MG63 (cell line): ENCODE measurements at places on chromosomes 2 and 18. TPM values are rescaled to one million over a fixed set of nuclear protein-coding genes. Genes with fewer than 3 reads are reported as not detected.

The C2orf66 gene
- not detected in 2 replicates for total RNA-seq

DNA sequence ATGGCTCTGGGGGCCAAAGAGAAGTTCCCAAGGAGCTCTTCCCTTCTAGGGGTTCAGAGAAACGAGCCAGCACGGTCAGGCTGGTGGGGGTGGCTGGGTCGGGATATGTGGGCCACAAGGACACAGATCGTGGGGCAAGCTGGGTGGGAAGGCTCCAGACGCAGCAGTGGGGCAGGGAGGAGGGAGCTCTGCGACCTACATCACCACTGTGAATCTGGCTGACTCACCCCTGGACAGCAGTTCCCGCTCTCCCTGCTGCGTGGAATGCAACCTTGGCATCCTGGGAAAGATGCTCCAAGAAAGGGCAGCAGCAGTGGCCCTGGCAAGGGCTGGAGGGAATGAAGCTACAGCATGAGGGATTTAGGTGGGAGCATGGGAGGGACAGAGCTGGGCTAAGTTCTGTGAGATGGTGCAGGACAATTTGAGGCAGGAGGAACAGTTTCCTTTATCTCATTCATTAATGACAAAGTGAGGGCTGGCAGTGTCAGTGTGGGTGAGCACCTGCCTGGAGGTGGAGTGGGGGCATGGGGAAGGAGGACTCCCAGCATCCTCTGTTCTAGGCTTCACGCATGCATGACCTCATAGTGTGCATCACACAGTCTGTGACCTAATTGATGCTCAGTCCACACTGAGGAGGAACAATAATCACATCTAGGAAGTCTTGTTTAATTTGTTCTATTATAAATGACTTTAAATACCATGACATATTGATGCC, 25.0 kb downstream of the CELF4 start:
- no peak for DNase-seq

GRCh38 chr2:182240862-182241371, 185.9 kb downstream of the PDE1A start:
- no peak for DNase-seq

DNA sequence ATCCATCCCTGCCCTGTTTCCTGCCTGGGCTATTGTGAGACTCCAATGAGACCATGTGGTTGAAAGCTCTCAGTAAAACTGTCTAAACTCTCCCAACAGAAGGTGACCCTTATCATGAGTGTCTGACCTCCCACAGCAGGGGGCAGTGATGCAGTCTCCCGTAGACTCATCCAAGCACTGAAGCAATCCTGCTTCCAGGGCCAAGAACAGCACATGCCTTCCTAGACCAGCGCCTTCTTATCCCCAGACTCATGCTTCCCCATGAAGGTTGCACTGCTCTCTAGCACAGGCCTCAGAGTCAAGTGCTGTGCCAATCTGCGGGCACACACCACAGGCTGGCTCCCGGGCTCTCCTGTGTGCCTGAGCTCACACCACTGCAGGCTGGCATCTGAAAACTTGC, 112.3 kb downstream of the TNS1 start:
- peak; percentile 94 for DNase-seq

- no peak for DNase-seq
Observed at GRCh38 chr2:144464730-144465129, 55.2 kb downstream of the ZEB2 start.

DNA sequence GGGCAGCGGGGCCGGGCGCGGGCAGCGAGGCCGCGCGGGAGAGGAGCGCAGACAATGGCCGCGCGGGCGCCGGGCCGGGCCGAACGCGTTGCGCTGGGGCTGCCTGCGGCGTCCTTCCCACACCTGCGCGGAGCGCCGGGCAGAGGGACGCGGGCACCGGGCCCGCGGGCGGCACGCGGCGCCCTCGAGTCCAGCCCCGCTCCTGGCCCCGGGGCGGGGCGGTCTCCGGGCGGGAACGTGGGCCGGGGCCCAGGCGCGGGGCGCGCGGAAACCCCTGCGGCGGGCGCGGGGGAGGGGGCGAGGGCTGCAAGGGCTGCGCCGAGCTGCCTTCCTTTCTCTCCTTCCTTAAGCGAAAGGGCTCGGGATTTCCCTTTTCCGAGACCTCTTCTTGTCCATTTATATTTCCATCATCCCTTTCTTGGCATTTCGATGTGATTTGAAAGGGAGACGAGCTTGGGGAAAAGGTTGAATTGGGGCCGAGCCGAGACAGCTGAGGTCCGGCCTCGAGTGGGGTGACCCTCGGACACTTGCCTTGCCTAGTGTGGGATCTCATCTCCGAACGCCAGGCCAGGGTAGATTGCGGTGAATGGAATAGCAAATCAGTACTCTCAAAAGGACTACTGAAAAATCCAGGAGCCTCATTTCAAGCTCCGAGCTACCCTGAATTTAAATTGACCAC, 676 bp downstream of the KLHL23 start:
- DNase-seq, result peak; percentile 55

- DNase-seq, result peak; percentile 73
Observed at GRCh38 chr2:172311921-172312345, 115.5 kb upstream of the ITGA6 start.

- no peak for DNase-seq
Observed at GRCh38 chr2:138689705-138690104, 90.5 kb downstream of the NXPH2 start.
